Muscle of back (tissue), 13 donors: ENCODE measurements at places on chromosomes 5 and 9.

DNA sequence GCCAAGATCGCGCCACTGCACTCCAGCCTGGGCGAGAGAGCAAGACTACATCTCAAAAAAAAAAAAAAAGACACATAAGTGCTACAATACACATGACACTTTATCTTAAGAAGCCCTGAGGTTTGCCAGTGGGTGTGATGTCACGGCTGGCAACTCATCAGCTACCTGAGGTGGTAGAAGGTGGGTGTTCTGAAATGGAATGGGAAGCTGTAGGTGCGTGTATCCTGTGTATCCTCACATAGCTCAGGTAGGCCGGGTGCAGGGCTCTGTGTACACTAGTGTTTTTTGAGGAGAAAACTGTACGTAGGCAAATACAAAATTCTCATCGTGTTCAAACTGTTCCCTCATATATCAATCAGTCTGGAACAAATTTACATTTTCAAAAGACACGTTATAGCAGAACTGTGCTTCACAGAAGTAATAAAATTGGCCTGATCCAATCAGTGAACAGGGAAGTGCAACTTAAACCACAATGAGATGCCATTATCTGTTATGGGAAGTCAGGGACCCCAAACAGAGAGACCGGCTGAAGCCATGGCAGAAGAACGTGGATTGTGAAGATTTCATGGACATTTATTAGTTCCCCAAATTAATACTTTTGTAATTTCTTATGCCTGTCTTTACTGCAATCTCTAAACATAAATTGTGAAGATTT lies 10.4 kb downstream of the BICD2 start:
- DNase-seq = no peak

GRCh38 chr5:88956416-88956815 lies 73.4 kb upstream of the MEF2C start:
- DNase-seq = no peak

- DNase-seq = no peak
Observed at GRCh38 chr5:139188558-139189270, 9.5 kb downstream of the SIL1 start.

DNA sequence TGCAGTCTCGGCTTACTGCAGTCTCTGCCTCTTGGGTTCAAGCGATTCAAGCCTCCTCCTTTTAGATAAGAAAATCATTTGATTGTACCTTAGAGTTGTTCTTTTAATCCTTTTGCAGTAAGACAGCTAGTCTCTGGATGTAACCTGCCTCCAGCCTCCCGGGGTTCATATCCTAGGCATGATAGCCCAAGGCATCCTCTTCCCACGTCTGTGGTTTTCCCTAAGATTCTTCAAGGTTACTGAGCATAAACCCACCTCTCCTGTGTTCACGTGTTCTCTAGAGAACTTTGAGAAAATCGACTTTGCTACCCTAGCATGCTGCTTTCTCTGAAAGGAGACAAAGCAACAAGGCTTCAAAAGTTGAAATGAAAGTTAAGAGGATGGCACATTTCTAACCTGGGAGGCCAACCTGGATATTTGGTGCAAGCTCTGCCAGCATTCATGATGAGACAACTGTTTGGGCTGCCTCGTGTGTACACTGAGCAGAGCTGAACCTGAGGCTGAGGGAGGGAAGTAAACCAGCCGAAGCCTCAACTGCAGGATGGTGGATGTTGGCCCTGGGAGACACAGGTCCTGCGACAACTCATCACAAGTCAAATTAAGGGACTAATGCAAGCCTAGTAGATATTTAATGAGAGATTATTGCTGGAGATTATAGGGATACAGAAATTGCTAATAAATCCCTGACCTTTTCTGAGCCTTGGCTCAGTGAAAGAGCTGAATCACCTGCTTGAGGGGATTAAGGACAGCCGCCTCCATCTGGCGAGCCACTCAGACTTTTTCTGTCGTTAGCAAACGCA lies 261.8 kb downstream of the ARHGAP26 start:
- DNase-seq = no peak

DNA sequence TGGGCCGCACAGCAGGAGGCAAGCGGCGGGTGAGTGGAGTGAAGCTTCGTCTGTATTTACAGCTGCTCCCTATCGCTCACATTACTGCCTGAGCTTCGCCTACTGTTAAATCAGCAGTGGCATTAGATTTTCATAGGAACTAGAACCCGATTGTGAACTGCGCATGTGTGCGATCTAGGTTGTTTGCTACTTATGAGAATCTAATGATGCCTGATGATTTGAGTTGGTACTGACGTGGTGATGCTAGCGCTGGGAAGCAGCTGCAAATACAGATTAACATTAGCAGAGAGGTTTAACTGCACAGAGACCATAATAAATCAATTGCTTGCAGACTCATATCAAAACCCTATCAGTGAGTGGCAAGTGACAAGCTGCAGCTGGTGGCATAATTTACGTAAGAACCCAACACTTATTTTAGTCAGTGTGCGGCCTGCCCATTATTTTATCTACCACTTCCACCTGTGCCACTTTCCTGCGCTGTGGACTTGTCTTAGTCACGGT lies 133.4 kb upstream of the CDH9 start:
- no peak for DNase-seq

GRCh38 chr9:136342181-136343120 lies 15.1 kb downstream of the GPSM1 start:
- peak; percentile 73 for DNase-seq

- no peak for DNase-seq
Observed at GRCh38 chr5:501831-502184, 22.4 kb downstream of the SLC9A3 start.

DNA sequence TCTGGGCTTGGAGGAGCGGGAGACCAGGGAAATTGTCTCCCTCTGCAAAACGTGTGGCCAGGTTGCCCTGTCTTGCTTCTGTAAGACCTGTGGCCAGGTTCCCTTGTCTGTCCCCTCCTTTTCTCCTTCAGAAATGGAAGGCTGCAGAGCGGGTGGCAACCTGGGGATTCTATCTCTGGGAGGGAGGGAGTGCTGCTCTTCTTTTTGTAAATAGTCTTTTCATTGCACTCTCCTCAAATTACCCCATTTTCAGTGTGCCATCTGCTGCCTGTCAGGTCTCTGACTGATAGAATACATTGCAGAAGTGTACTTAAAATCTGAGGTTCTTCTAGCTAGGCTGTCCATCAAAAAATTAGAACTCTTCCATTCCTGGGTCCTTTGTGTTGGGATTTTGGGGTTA lies 126.0 kb downstream of the GABRB2 start:
- DNase-seq = no peak

DNA sequence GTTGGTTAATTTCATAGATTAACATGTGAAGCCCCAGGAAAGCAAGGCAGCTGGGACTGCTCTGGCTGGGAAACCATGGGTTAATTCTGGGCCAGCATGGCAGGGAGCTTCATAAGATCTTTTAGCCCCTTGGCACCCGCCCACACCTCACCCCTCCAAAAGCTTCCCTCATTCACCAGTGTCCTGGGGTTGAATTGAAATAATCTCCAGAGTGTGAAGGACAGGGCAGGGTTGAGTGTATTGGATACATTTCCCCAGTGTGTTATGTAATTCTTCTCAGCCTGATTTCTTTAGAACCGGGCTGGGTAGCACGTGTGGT lies 19.4 kb downstream of the WNT8A start:
- no peak for DNase-seq

DNA sequence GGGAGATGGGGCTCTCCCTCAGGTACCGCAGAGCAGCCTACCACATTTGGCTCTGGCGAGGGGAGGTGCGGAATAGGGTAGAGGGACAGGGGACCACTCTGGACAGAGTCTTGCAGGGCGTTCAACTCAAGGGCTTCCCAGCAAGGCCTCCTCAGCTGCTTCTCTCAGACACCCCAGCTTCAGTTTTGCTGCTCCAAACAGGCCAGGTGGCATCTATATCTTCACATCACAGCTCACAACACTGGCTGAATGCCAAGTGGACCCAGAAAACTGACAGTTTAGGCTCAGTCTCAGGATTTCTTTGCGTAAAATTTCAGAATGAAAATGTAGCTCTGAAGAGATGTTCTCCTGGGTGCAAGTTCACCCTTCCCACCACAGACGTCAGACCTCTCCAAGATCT lies 592.6 kb upstream of the ADAMTS16 start:
- DNase-seq = no peak

- DNase-seq = no peak
Observed at GRCh38 chr5:32565145-32565544, 20.2 kb upstream of the SUB1 start.

- no peak for DNase-seq
Observed at GRCh38 chr9:132849185-132849706, 28.8 kb downstream of the AK8 start.

GRCh38 chr5:138927979-138928378 lies 52.8 kb upstream of the LRRTM2 start:
- DNase-seq = peak; percentile 58

DNA sequence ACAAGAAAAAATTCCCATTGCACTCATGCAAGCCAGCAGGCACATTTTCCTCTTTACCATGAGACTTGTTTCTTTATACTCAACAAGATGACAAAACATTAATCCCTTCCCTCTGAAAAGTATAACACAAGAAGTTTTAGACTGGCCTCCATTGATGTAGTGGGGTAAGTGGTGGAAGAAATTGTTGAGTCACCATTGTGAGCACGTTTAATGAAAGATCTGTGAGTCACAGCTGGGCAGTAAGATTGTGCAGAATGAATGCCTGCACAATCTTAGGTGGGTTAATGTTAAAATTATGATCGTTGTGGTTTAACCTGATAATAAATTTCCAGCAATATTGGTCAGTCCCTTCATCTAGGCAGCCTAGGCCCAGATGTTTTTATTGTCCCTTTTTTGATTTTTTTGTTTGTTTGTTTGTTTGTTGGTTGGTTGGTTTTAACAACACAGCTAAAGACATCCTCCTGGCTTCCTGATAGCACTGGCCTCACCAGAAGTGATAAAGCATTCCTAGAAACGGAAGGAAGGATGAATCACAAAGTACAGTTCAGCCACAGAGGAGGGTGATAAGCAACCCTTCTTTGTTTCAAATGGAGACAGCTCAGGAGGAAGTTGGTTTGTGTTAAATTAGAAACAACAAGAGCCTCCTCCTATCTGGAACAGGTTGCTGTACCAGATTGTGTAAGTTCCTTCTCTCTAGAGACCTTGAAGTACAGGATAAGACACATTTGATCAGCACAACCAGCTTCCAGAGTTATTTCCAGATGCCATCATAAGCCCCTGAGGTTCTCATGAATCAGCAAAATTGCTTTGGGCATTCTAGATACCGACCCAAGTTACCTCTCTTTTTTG lies 40.3 kb downstream of the SLC24A2 start:
- no peak for DNase-seq

DNA sequence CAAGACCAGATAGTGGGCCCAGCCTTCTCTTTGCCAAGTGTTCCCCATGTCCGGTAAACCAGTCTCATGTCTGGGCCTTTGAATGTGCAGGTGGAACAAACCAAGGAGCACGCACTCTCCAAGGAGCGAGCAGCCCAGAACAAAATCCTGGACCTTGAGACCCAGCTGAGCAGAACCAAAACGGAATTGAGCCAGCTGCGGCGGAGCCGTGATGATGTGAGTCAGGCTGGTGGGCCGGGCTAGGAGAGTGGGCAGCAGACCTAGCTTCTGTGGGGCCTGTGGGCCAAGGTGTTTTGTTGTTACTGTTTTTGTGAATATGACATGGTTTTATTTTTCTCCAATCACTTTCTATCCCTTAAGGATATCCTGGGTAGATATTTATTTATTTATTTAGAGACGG lies 5.6 kb upstream of the GLE1 start:
- no peak for DNase-seq

- DNase-seq = no peak
Observed at GRCh38 chr9:36297798-36298197, 39.5 kb upstream of the GNE start.

DNA sequence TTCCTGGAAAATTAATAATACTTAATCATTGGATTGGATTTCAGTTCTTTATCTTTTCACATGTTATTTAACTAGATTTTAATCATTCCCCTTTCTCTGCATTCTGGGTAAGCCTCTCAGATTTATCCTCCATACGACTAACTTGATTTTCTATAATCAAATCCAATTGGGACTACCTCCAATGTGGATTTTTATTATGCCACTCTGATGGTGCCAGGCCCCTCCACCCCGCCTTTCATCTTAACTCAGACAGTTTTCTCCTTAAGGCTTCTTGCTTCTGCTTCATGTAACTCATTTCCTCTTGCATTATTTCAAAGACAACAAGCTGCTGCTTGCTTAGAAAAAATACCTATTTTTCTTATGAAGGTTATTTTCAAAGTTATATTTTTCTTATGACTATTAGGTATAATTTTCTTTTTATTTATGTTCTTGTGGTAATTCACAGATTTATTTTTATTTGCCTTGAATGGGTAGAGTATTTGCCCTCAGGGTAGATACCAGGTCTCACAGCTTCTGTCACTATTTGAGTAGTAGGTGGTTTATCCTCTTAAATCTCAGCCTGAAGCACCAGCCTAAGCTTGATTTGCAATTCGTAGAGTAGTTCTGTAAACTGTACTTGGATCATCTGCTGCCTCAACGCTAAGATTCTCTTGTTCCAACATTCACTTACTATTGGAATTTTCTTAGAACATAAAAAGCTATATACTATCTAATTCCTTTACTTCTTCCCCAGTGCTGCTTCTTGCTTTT lies 659.0 kb upstream of the ARRDC3 start:
- DNase-seq = no peak

- no peak for DNase-seq
Observed at GRCh38 chr5:136134653-136135052, 2.0 kb downstream of the SMAD5 start.

DNA sequence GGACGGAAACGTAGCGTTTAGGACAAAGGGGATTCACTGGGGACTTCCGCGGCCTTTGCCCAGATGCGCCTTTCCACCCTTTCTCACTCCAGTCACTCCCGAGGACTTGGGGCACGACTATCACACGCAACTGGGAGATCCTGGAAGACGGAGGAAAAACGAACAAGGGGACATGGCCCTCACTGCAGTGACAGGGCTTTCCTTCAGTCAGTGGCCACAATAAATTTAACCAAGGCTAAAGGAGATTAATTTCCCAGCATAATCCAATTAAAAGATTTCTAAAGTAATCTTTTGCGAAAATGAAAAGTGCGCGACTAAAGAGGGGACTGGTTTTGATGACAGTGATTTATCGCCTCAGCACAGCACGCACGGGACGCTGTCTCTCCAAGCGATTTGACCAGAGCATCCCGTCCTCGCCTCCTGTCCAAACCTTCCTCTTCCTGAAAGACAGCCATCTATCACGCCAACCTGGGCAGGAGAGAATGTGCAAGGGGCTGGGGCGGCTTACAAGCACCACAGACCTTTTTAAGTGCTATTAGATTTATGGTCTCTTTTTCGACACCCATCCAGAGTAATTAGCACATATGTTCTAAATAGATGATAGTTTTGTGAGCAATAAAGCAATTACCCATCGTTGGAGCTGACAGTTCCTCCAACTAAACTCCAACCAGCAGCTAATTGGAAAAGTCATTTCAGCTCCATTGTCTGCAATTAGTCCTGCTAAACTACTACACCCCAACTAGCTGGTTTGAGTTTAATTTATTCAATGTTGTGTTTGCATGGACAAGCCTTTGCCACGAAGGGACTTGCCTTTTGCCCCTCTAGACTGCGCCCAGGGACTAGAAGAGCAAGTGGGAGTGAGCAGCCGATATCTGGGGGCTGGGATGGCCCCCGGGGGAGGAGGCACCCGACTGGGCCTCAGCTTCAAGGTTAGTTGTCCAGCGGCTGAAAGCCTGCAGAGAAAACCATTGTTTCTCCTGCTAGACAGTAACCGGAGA lies 7.4 kb downstream of the NR2F1-AS1 start:
- no peak for DNase-seq
